Right lung (tissue), 10 donors: ENCODE measurements at places on chromosomes 4 and X. TPM values are rescaled to one million over a fixed set of nuclear protein-coding genes. Genes with fewer than 3 reads are reported as not detected.

The TAF7L gene
- 0.35 TPM for polyA plus RNA-seq

The GPC4 gene
- 59.1 TPM for polyA plus RNA-seq

The SEL1L3 gene
- polyA plus RNA-seq, result 182 TPM

The PF4V1 gene
- 2.3 TPM for polyA plus RNA-seq

The PDZD4 gene
- 10.8 TPM for polyA plus RNA-seq

The SERPINA7 gene
- 0.51 TPM for polyA plus RNA-seq

The SCD5 gene
- polyA plus RNA-seq, result 38.5 TPM

The PASD1 gene
- 0.13 TPM for polyA plus RNA-seq

The VEGFD gene
- polyA plus RNA-seq, result 39.5 TPM

The FAM53A gene
- polyA plus RNA-seq, result 2.1 TPM

DNA sequence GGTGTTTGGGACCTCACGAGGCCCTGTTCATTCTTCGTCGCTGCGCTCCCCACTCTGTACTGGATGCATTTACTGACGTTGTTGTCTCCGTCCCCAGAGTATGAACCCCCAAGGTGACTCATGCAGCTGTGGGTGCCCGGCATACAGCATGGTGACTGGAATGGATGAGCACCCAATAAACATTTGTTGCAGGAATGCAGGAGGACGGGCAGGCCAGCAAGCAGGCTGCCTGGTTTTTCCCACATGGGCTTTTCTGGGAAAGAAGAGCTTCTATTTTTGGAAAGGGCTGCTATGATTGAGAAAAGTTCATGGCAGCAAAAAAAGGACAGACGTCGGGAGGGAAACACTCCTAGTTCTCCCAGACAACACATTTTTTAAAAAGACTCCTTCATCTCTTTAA is 893 bp upstream of the SOD3 start:
- no peak for DNase-seq

- no peak for DNase-seq
Measured at GRCh38 chr4:156322592-156322991, 368.9 kb upstream of the CTSO start.

GRCh38 chr4:42895452-42895851 is 2.9 kb downstream of the GRXCR1 start:
- DNase-seq, result no peak

DNA sequence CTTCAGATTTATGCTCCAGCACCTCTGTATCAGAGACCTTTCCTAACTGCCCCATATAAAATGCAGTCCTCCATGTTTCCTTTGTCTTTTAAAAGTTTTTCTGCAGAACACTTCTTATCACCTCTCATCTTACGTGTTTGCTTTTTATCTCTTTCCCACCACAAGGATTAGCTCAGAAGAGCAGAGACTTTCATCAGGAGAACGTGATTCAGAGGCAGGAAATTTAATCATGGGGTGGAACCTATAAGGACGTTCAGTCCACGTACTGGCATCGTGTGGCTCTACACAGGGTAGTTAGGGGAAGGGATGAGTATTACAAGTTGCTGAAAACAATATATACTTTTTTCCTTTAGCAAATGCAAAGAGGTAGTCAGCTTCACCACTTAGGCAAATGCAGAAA is 98.7 kb downstream of the SORBS2 start:
- no peak for DNase-seq

- DNase-seq, result no peak
Measured at GRCh38 chr4:46386570-46386969, 3.4 kb downstream of the GABRA2 start.

GRCh38 chr4:89379511-89380044 is 72.0 kb upstream of the GPRIN3 start:
- DNase-seq, result no peak

- no peak for DNase-seq
Measured at GRCh38 chr4:60934566-60935295, 265.4 kb upstream of the ADGRL3 start.

GRCh38 chr4:137106733-137107132 is 425.6 kb downstream of the PCDH18 start:
- DNase-seq, result no peak

DNA sequence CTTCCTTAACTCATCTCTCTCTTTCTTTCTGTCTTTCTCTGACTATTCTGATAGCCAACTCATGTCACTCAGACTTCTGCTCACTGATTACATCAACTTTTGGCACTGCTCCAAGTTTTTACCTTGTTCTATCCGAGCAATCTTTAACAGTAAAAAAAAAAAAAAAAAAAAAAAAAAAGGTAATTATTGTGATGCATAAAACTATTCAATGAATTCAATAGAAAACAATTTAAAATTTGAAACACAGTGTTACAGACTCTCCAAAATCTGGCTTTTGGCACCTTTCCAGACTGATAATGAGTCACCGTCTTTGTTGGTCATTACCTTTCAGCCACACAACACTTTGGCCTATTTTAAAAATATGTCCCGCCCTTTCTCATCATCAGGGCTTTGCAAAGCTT is 229.5 kb downstream of the GALNTL6 start:
- no peak for DNase-seq

DNA sequence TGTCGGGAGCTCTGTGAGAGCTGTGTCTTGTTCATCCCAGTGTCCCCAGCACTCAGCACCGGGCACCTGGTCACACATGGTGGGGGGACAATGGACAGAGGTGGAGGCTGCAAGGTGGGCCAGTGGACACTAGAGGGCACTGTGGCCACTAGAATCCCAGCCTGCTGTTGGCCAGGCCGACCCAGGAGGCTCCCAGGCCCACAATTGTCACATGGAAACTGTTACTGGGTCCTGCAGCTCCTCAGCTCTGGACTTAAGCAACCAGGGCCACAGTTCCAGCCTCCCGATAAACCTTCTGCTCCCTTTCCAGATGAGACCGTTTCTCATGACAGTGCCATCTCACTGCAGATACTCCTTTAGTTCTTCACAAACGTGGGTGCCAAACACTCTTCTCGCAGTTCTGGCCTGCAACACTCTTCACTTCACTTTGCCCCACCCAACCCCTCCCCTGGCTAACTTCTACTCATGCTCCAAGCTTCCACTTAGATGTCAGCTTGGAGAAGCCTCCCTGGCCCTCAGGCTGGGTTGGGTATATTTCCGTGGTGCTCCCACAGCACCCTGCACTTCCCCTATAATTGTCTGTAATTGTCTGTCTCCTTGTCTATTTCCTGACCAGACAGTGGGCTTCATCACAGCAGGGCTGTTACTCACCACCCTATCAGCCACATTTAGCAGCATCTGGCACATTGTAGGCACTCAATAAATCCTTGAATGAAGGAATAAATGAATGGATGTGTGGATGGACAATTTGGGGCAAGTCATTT is 3.5 kb upstream of the IQSEC2 start:
- DNase-seq, result no peak

GRCh38 chrX:11439846-11440245 is 146.6 kb downstream of the AMELX start:
- DNase-seq, result no peak

GRCh38 chr4:3484057-3484973 is 21.2 kb downstream of the DOK7 start:
- DNase-seq, result no peak
